ENCODE measurements at places on chromosomes 3 and 15.

DNA sequence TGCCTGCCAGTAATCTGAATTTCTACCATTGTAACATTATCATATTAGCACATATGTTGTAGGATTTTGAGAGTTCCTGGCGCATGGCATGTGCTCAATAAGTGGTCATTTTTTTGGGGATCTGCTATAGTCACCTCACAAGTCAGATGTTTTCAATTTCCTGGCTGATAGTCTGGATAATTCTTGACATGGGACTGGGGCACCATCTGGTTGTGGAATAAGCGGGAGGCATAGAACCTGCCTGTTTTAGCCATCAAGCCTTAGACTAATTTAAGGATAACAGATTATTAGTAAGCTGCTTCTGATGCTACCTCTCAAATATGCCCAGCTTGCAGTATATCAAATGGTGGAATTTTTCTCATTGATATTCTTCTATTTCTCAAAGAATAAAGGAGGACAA is 39.1 kb downstream of the GASK1A start:
- no peak for DNase-seq

DNA sequence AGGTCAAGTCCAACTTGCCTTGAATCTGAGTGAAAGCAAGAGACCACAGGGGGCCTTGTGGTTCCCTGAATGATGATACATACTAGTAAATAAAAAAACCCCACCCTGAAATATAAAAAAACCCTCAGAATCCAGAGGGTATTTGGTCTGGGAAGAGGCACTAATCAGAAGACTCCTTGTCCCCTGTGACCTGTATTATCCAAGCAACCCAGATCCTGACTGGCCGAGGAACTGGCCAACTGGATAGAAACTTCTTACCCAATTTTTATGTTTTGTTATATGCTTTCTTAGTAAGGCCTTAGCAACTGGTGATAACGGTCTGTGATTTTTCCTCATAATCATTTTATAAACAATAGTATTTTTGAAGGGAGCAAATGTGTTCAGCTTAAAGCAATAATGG is 17.5 kb downstream of the ABI3BP start:
- no peak for DNase-seq

DNA sequence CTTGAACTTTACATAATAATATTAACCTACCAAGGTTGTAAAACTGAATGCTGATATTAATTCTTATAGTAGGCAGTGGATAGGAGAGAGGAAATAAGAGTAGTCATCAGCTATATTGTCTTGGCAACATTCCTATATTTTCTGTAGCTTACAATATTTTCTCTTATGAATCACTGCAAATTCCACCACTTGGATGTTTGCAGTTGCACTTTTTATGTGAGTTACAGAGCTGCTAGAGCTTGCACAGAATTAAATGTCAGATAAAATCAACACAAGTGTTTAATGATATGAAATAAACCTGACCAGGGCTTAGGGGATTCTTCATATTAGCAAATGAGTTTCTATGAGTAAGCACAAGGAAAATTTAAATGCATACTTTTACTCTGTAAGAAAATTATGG is 1710.1 kb downstream of the SI start:
- no peak for DNase-seq

GRCh38 chr3:71461749-71462483 is 121.6 kb downstream of the FOXP1 start:
- no peak for DNase-seq

- no peak for DNase-seq
Observed at GRCh38 chr15:81398910-81399551, 25.0 kb upstream of the TMC3 start.

GRCh38 chr3:179229177-179229576 is 21.7 kb downstream of the KCNMB3 start:
- no peak for DNase-seq

- DNase-seq: no peak
Observed at GRCh38 chr15:76637166-76637565, 268.0 kb downstream of the SCAPER start.

- no peak for DNase-seq
Observed at GRCh38 chr3:128483657-128484403, 9.2 kb downstream of the GATA2 start.

DNA sequence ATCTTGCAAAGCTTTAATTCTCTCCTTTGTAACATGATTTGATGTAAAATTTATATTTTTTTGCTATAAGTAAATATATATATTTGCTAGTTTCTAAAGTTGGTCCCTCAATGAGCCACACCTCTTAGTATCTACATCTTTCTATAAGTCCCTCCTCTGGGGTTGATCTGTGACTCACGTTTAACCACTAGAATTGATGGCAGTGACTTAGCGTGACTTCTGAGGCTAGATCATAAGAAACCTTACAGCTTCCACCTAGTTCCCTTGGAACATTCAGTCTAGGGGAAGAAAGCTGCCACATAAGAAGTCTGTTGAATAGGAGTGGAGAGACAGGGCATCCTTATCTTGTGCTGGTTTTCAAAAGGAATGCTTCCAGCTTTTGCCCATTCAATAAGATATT is 56.6 kb upstream of the TNIK start:
- no peak for DNase-seq

DNA sequence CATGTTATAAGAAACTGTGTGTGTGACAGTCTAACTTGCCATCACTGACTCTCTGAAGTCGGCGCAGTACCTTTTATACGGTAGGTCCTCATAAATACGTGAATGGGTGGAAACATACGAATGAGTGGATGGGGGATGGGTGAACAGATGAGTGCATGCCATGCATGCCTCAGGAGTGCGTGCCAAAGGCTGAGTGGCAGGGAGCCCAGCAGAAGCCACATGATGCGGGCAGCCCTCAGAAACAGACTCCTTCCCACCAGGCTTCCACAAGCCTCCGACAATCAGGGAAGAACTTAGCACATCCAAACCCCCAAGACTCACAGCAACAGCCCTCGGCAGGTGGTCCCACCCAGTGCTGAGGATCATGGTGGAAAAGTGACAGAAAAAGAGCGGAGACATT is 16.7 kb downstream of the HCN4 start:
- DNase-seq: peak; percentile 35

DNA sequence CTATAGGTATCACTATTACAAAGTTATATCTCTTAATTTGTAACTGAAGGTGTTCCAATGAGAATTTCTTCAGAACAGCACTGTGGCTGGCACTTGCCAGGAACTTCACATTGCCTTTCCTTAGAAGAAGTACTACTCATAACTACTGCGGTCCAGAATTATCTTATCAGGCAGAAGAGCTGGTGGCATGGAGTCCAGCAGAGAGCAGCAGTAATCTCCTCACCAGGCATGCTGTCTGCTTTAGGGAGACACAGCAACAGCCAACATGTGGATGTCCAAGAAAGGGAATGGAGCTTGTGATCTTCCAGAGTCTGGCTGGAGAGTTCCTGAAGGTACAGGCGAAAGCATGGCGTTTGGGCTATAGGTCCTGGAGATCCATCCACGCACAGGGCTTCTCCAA is 919.7 kb upstream of the NR2F2 start:
- DNase-seq: no peak

- DNase-seq: no peak
Observed at GRCh38 chr15:85336880-85337279, 43.5 kb upstream of the AKAP13 start.

GRCh38 chr3:71225951-71226564 is 357.5 kb downstream of the FOXP1 start:
- DNase-seq: no peak

DNA sequence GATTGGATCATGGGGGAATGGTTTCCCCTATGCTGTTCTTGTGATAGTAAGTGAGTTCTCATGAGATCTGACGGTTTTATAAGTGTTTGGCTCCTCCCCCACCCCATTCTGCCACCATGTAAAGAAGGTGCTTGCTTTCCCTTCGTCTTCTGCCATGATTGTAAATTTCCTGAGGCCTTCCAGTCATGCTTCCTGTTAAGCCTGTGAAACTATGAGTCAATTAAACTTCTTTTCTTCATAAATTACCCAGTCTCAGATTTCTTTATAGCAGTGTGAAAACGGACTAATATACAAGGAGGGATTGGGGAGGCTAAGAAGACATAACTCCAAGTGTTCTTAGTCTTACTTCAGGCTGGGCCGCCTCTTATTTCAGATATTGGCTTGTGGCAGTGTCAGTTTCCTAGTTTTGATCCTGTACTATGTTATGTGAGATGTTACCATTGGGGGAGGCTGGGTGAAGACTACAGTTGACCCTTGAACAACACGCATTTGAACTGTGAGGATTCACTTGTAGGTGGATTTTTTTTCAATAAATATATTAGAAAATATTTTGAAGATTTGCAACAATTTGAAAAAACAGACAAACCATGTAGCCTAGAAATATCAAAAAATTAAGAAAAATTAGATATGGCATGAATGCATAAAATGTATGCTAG is 44.9 kb downstream of the NMD3 start:
- DNase-seq: no peak

GRCh38 chr3:193630005-193630404 is 37.0 kb downstream of the OPA1 start:
- DNase-seq: no peak

- DNase-seq: no peak
Observed at GRCh38 chr15:69585937-69586336, 133.3 kb downstream of the RPLP1 start.

GRCh38 chr15:30885814-30886213 is 17.9 kb upstream of the FAN1 start:
- no peak for DNase-seq

- no peak for DNase-seq
Observed at GRCh38 chr15:71422530-71423259, 307.4 kb downstream of the THSD4 start.

GRCh38 chr3:133917144-133917543 is 21.5 kb upstream of the RAB6B start:
- no peak for DNase-seq

- DNase-seq: no peak
Observed at GRCh38 chr3:37768107-37768809, 93.4 kb upstream of the CTDSPL start.

DNA sequence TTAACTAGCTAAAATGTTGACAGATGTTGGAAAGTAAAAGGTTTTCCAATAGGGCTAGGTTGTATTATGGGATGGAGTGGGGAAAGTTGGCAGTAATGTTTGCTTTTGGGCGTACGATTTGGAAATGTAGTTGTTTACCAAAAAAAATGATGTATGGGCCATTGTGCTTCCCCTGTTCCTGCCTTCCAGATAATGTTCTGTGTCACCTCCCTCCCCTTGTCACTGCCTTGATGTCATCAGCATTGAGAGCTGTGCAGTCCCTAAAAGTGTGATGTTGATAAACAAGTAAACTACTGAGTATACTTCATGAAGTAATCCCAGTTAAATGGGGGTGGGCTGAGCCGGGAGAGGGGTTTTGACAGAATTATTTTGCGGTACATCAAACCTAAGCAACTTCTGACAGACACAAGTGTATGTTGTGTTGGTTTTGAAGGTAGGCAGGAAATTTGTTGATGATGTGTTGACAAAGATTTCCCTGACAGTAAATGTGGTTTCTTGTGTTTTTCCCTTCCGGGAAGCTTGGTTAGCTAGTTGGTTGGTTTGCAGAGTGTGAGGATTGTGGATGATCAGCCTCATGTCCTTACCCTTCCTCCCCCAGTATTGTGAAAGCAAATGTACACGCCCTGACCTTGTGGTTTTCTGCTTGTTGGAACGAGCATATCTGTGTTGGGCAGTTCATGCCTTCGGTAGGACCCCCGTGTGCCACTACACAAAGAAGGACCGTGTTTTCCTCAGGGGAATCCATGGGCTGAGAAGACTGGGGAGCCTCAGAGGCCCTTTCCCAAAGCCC is 87.3 kb downstream of the PGPEP1L start:
- no peak for DNase-seq

GRCh38 chr3:149572796-149573414 is 84.9 kb downstream of the WWTR1 start:
- no peak for DNase-seq

DNA sequence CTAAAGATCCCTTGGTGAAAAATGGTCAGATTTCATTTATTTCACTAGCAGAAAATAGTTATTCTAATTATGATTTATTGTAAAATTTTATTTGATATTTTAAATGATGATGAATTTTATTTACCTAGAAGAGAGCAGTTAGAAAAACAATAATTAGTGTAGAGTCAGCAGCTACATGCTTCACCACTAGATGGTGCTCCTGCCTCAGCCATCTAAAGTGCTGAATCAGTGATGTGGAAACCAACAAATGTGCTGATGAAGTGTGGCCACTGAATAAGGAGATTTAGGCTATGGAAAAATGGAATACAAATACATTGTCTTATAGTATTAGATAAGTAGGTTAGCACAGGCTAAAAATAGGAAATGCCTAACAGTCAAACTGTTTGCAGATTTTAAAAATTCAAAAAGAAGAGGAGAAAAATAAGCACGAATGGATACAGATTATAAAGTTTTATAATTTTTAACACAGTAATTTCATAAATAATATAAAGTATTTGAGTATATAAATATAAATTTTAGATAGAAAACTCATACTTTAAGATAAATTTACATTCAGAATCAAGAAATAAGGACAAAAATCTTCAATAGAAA is 109.8 kb downstream of the PPP2R3A start:
- peak; percentile 68 for DNase-seq

GRCh38 chr15:77988347-77989295 is 88.9 kb downstream of the TBC1D2B start:
- no peak for DNase-seq

- DNase-seq: no peak
Observed at GRCh38 chr3:106827515-106828213, 549.6 kb upstream of the CCDC54 start.

- DNase-seq: no peak
Observed at GRCh38 chr3:53489787-53490458, 4.5 kb upstream of the CACNA1D start.

- DNase-seq: no peak
Observed at GRCh38 chr3:84304214-84304613, 654.6 kb upstream of the CADM2 start.

- no peak for DNase-seq
Observed at GRCh38 chr3:169964176-169964575, 2.4 kb upstream of the SEC62 start.

- DNase-seq: no peak
Observed at GRCh38 chr3:172915911-172916514, 165.5 kb downstream of the ECT2 start.

GRCh38 chr3:120470870-120471269 is 20.1 kb upstream of the FSTL1 start:
- peak; percentile 9 for DNase-seq

- no peak for DNase-seq
Observed at GRCh38 chr3:15183011-15183410, 23.0 kb upstream of the CAPN7 start.

- no peak for DNase-seq
Observed at GRCh38 chr15:100900795-100901169, 18.4 kb upstream of the LRRK1 start.

DNA sequence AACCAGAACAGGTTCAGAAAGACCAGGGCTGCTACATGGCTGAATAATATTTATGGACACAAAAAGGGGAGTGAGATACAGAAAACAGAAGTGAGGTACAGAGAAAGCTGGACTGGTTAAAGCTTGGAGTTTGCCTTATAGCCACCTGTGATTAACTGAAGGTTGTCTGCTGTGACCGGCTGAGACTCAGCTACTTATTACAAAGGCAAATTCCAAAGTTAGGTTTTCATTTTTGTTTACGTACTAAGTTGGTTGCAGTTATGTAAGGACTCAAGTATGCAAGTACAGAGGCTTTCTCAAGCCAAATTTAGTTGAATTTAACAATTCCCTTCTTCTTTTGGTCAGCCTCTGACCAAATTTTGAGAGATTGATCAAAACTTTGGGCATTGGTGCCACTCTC is 264.6 kb downstream of the THSD4 start:
- DNase-seq: no peak

Measured in substantia nigra (tissue), 51 donors.